ENCODE measurements at places on chromosomes 1 and 21.

- no peak for DNase-seq
These were observed 4.6 kb downstream of the TMOD4 start for GRCh38 chr1:151171190-151171589.

GRCh38 chr21:37983336-37984095 lies 67.3 kb upstream of the KCNJ6 start:
- no peak for DNase-seq

DNA sequence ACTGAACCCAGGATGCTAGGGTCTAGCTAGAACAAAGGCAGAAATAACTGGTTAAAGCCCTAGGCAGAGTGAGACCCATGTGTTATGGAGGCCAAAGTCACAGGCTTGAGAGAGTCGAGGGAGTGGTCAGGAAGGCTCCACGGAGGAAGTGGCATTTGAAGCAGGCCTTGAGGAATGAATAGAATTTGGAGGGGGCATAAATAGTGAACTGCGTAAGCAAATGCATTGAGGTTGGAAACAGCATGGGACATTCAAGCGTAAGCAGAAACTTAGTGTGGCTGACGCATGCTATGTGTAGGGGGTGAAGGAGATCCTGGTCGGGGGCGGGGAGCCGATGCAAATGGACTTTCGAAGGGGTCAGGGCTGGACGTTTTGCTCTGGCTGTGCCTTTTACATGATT lies 11.5 kb downstream of the AZIN2 start:
- no peak for DNase-seq

DNA sequence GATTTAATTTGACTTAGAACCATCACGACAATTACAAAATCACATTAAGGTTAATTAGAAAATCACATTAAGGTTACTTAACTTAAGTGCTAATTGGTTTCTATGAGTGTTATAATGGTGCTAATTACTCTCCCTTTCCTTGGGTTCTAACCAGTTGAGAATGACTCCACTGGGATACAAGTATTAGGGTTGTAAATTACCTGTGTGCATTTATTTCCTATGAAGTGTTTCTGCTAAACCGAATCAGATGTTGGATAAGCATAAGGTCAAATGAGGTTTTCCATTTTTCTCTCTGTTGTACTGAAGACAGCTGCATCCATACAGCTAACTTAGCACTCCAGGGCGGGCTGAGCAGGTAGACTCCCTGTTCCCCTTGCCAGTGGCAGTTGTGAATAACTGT lies 610.3 kb upstream of the TMPRSS15 start:
- DNase-seq: no peak

DNA sequence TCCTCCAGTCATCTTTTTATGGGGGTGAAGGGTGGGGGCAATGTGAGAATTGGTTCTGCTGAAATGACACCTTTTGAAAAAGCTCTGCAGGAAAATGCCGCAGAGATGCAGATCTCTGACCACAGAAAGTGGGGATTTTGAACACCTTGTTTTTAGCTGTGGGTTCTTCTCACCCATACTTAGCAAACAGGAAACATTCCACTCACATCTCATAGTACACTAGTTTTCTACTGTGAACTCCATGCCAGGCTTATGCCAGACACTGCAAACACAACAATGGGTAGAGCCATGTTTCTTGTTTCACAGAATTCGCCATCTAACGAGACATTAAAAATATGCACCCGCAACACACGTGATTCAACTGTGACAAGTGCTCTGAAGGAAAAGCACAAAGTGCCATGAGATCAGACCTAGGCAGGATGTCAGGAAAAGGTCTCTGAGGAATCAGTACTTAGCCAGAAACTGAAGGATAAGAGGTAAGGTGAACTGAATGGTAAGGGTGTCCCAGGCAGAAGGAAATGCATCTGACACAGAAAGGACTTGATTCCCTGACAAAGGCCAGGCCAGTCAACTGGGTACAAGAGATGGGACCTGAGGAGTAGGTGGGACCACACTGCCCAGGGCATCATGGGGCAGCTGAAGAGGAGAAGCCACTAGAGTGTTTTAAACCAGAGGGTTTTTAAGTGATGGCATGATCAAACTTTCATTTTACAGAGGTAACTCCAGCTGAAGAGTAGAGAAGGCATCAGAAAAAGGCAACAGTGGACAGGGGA lies 83.8 kb upstream of the JAK1 start:
- no peak for DNase-seq

DNA sequence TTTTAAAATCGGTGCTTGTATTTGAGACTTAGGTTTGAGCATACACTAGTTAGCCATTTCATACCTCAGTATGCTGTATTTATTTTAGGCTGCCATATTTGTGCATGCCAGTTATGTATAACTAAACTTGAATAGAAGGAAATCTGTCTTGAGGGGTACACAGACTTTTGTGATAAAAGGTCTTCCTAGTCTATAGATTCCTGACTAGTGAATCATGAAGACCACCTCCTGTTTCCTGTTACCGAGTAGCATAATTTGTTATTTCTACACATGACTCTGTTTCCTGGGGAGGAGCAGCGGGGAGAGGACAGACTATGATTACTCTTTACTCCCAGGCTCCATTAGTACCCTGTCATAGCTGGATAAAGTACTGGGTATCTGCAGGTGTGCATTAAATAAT lies 316.8 kb upstream of the SNX7 start:
- DNase-seq: no peak

DNA sequence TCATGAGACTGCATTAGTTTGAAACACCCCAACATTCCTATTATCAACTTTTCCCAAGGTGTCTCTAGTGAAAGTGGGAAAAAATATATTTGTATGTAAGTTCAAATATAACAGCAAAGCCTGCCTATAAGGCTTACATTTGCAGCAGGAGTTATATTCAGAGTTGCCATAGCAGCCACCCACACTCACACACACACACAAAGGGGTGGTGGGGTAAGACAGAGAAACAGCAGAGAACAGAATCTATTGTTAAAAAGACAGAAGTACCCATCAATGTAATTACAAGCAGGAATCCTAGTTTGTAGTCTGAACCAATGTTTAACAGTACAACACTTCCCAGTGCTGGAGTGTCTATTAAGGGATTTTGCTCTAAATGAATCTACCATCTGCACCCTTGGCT lies 55.0 kb downstream of the PLPPR5 start:
- DNase-seq: peak; percentile 6

DNA sequence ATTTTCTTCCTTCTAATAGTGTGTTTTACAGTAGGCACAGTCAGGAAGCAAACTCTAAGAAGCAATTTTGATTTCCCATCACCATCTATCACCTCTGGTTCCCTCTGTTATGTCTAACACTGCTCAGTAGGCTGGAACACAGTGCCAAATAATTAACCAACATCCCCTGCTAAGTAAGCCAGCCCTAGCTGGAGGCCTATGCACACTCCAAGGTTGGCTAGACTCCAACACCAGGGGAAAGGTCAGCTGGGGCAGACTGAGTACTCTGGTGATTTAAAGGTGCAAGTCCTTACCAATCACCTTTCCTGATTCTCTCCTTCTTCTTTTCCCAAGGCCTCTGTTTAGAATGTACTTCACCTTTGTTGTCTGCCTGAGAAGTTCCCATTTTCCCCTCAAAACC lies 46.5 kb upstream of the BEND5 start:
- no peak for DNase-seq

DNA sequence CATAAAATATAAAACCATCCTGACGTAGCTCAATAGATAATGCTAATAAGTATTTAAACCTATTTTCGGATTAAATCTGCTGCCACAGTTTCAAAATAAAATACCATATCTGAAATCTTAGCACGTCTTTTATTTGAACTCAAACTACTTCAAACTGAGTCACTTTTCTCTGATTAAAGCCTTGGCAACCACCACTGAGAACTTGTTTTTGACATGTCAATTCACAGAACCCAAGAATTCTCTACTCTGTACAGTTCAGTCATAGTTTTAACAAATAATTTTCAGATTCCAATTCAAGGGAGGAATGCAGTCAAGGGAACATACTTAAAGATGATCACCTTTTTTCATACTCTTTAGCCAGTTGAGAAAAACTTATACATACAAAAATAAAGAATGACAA lies 643.2 kb downstream of the KCNT2 start:
- no peak for DNase-seq

- peak; percentile 33 for DNase-seq
These were observed 135.9 kb downstream of the NPHP4 start for GRCh38 chr1:5856246-5856815.
